DMS 273 treated with DMSO at 0.1 percent for 48 hours (cell line): ENCODE measurements at places on chromosomes 7 and 10.
A peak's percentile ranks its signal among the peaks of the same experiment; 100 is the strongest.

- DNase-seq, result no peak
These were observed 282.1 kb upstream of the ZNF32 start for GRCh38 chr10:43930777-43931176.

- DNase-seq, result peak; percentile 33
These were observed 9.1 kb upstream of the ZYX start for GRCh38 chr7:143372070-143372469.

- DNase-seq, result no peak
These were observed 123.6 kb downstream of the UBE2H start for GRCh38 chr7:129828989-129829736.

DNA sequence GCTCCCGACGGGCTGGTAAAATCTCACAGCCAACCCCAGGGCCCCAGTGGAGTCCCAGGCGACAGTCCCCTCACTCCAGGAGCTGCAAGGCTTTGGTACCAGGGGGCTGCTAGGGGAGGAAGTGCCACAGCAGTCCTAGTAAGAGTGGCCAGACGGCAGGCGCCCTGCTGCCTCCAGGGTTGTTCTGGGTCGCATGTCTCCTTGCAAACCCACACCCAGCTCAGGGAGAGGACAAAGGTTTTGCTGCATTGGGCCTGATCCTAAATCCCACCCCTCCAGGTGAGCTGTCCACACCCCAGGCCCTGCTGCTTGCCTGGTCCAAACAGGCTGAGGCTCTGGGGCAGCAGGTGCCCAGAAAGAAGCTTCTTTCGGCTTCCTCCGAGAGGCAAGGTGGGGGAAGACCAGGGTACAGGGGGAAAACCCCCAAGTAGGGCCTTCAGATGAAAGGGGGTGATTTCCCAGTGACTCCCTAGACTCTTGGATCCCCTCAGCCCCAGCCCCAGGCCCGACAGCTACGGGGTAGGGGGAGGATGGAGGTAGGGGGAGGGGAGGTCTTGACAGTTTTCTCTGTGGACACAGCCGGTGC, 4.2 kb upstream of the KCP start:
- no peak for DNase-seq

DNA sequence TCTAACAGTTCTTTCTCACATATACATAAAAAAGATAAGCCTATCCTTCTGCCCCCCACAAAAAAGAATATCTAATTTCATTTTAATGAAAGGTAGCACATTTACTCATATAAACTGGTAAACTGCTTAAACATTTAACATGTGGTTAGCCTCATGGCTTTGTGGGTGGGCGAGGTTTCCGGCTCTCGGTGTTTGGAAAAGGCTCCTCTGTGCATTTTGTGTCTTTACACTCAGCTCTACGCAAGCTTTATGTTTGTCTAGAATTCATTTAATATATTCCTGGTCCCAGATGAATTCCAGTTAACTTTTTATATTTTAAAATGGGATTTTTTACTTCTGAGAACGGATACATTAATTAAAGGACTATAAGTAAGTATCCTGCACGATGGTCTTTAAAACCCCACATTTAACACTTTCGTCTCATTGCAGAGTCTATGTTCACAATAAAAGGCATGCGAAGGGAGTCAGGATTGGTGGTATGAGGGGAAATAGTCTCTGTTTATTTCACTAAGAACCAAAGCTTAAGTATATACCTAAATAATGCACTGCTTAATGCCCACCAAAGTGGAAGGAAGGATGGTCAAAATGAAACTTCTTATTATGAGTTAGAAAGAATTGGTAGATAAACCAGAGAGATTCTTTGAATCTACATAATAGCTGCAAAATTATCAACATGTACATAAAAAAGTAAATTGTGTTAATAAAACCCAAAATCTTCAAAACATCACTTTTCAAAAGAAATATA, 197.2 kb downstream of the CRPPA start:
- no peak for DNase-seq

- DNase-seq, result no peak
These were observed 282.5 kb upstream of the MYO3A start for GRCh38 chr10:25651534-25651933.

- DNase-seq, result no peak
These were observed 2.1 kb downstream of the FRAT1 start for GRCh38 chr10:97321032-97321803.

- DNase-seq, result no peak
These were observed 281.6 kb downstream of the AGMO start for GRCh38 chr7:15280078-15280733.

DNA sequence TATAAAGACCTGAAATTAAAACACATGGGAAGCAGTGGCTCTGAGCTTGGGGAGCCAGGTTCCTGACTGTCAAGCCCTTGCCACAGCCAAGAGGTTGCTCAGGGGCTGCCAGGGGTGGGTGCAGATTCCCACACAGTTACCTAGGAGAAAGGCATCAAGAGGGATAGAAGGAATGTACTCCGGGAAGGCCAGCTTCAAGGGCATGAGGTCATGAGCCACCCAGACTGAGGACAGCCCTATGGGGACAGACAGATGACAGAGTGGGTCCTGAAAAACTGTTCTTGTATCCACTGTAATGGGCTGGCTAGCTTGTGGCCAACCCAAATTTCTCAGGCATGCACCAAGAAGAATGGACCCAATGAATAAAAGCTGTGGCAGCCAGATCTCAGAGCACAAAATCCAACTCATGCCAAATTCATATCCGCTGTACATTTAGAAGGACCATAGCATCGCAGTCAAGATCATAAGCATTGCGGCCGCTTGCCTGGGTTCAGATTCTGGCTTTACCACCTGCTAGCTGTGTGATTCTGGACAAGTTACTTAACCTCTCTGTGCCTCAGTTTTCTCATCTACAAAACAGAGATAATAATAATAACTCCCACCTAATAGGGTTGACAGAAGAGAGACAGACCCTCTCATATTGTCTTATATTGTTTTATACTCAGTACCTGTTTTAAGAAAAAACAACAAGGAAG, 44.9 kb upstream of the KCNMA1 start:
- DNase-seq, result no peak

DNA sequence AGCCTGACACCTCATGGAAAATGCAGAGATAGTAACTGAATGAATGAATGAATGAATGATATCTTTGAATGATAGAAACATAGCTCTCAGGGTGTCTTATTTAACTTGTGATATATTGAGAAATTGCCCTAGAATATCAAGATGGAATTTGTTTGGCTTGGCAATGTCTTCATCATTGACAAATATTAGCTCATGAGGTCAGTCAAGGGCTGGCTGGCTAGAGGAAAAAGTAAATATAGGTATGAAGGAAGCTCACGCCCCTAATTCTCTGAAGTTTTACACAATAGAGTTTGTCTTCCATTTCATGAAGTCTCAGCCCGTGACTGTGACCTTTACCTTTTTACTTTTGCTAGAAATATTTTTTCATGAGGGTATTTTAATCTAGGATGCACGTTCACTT, 305.2 kb downstream of the ADARB2 start:
- DNase-seq, result no peak
